CD14-positive monocyte (primary cell): ENCODE measurements at places on chromosomes 11 and 22.
A peak's percentile ranks its signal among the peaks of the same experiment; 100 is the strongest.

- DNase-seq: no peak
Measured at GRCh38 chr11:130905512-130905911, 10.8 kb downstream of the SNX19 start.

- DNase-seq: no peak
Measured at GRCh38 chr11:104645261-104646222, 252.7 kb downstream of the CASP12 start.

GRCh38 chr11:92642177-92642931, 327.1 kb upstream of the MTNR1B start:
- no peak for DNase-seq

GRCh38 chr11:129210831-129211181, 18.7 kb upstream of the ARHGAP32 start:
- no peak for DNase-seq

GRCh38 chr22:19129871-19130270, 1.2 kb upstream of the TSSK2 start:
- no peak for DNase-seq

DNA sequence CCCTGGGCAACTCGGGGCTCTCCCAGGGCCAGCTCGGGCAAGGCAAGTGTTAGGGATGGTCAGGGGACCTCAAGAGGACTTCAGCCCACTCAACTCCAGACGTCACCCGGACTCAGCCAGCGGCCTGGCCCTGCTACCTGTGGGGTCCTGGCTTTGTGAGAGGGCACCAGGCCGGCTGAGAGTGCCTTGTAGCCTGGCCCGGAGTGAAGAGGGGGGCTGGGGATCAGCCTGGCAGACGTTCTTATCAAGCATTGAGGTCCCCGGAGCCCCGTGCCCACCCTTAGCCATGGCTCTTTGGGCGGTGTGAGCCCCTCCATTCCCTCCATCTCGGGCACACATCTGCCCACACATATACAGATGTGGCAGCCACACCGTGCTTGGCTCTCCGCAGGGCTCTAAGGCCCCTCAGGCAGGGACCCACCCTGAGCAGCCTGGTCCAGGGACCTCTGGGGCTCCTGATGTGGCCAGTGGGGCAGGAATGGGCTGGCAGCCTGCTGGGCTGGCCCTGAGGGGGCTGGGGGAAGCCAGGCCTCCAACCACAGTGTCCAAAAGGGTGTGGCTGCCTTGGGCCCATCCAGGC, 15.3 kb downstream of the LSP1 start:
- no peak for DNase-seq

- no peak for DNase-seq
Measured at GRCh38 chr11:22566293-22566692, 59.3 kb downstream of the FANCF start.

DNA sequence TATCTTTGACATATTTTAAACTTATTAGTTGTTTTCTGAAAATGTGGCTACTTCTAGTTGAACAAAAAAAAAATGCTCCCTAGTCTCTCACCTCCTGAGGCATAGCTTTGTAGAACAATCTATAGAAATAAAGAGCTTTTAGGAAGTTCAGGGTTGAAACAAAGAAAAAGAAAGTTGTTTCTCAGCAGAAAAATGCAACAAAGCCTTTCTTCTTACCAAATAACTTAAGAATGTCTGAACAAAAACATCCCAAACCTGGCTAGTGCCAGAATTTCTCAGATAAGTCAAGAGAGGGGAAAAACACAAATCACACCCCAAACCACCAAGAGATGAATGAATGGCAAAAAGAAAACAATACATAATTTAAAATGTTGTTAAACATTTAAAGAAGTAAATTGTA, 114.1 kb downstream of the MAML2 start:
- DNase-seq: no peak

DNA sequence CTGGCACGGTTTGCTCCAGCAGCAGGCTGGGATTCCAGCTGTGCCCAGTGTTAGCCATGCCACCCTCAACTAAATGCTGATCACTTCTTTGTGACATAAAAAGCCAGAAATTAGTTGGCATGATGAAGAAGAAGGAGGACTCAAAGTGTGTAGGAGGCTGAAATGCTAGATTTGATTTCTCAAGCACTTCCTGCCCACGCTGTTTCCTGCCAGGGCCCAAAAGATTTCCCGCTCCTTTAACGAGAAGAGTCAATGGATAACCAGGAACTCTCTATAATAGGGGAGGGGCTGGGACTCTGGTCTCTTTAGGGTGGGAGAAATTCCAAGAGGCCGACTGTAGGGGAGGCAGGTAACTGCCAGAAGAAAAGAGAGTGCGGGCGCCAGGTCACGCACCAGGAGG, 26.4 kb downstream of the APOL3 start:
- DNase-seq: no peak

- peak; percentile 97 for DNase-seq
Measured at GRCh38 chr11:63681321-63682065, at the start of gene RTN3. Gene RTN3 (plus strand): TSS chr11:63681500. CDS start chr11:63681637, 137 bp downstream.

GRCh38 chr11:126766440-126766839, 234.1 kb downstream of the KIRREL3 start:
- no peak for DNase-seq

- DNase-seq: no peak
Measured at GRCh38 chr22:24284747-24285203, 14.1 kb downstream of the SPECC1L start.

DNA sequence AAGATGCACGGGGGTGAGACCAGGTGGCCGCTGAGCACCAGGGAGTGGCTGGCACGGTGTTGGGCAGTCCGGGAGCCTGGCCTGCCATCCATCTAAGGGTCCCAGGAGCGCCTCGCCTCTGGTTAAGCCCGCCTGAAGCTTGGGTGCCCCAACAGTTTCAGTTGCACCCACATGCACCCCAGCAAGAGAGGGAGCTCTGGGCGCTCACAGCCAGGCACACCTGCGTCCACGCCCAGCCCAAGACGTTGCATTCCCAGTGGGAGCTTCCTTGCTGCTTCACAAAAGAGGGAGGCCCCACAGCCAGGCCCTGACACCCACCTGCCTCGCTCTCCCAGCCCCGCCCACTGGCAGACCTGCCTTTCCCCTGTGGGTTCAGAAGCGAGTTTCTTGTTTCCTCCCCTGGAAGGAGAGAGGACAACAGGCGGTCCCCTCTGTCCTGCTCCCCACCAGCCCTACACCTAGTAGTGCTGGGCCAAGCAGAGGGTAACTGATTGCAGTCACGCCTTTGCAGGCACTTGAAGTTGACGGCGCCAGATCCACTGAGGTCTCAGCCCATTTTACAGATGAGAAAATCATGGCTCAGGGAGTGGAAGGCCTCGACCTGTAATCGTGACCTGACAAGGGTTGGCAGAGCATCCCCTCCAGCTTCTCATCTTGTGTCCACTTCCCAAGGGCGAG, 35.4 kb downstream of the OSBPL5 start:
- DNase-seq: no peak

- peak; percentile 59 for DNase-seq
Measured at GRCh38 chr11:44556735-44557409, 8.6 kb upstream of the CD82 start.

DNA sequence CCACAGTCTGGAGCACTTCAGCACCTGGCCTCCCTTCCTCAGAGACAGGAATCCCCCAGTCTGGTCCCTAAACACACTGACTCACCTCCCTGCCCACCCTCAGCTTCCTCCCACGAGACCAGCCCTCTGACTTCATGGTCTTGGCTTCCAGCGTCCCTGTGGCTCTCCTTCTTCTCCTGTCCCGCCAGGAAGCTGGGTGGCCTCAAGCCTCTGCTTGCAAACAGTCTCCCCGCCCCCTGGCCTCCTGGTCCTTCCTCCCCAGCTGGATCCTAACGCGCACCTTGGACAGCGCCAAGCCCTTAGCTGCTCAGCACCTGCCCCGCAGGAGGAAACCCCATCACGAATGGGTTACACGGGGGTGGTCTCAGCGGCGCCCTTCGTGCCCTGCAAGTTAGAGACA, 4.5 kb downstream of the NCF4 start:
- no peak for DNase-seq

- DNase-seq: peak; percentile 37
Measured at GRCh38 chr11:75492181-75492820, 33.4 kb downstream of the GDPD5 start.

DNA sequence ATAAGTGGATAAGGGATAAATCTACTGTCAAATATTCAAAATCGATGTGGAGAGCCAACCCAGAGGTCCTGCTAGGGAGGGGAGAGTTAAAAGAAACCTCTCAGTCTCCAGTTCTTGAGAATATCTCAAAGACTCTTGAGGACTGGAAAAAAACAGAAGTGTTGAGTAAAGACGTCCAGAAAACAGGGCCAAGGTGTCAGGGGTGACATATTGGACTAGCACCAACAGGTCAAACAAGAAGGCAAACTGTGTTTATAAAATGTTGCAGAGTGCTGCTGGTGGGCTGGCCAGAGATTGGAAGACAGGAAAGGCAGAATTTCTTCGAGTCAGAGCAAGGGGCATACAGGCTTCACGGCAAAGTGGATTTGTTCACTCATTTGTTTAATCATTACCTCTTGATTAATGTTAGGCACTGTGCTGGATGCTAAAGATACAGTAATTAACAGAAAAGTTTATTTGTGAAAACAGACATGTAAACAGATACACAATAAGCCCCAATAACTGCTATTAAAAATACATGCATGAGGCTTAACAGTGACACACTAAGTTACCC, 33.7 kb upstream of the SMPD1 start:
- no peak for DNase-seq

DNA sequence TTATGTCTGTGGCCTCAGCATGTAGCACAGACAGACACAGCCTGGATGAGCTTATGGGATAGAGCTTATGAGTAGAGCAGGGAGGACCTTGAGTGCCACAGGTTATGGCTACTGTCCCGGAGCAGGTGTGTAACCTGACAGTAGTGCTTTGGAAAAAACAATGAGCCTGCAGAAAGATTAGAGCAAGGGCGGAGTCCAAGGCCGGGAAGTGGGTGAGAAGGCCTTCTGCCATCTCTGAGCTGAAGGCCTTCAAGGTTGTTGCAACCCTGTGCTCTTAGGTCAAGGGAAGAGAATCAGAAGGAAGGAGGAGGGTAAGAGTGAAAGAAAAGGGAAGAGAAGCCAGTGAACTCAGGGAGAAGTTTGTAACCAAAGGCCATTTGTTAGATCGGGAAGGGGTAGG, 3.9 kb upstream of the TAGLN start:
- no peak for DNase-seq

DNA sequence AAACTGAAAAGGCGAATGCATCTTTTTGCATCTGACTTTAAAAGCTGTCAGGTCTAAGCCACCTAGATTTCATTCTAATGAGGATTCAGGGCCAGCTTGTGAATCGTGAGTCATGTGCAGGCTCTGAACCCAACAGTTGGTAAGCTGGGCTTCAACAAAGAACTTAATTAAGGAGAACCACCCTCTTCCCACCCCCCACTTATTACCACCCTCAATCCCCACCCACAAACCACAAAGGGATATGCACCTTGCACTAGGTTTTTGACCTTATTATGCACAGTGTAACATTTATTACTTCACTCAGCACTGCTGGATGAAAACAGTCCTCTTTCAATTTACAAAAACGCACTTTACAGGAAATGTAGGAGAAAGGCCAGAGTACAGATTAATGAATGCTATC, 94.1 kb upstream of the LIN7C start:
- no peak for DNase-seq

- no peak for DNase-seq
Measured at GRCh38 chr22:34004058-34004457, 83.8 kb upstream of the LARGE1 start.

- DNase-seq: no peak
Measured at GRCh38 chr22:37975153-37975552, 9.2 kb downstream of the SOX10 start.

- DNase-seq: no peak
Measured at GRCh38 chr11:32885556-32885955, 7.1 kb upstream of the QSER1 start.

GRCh38 chr22:33467620-33468095, 409.5 kb upstream of the SYN3 start:
- DNase-seq: no peak

GRCh38 chr11:32448232-32448631, 12.9 kb upstream of the WT1 start:
- no peak for DNase-seq

GRCh38 chr11:61887839-61888494, 3.4 kb downstream of the FADS3 start:
- no peak for DNase-seq

- no peak for DNase-seq
Measured at GRCh38 chr22:45861259-45861658, 115.7 kb downstream of the WNT7B start.

- DNase-seq: no peak
Measured at GRCh38 chr11:46332568-46333393, 14.5 kb upstream of the DGKZ start.

DNA sequence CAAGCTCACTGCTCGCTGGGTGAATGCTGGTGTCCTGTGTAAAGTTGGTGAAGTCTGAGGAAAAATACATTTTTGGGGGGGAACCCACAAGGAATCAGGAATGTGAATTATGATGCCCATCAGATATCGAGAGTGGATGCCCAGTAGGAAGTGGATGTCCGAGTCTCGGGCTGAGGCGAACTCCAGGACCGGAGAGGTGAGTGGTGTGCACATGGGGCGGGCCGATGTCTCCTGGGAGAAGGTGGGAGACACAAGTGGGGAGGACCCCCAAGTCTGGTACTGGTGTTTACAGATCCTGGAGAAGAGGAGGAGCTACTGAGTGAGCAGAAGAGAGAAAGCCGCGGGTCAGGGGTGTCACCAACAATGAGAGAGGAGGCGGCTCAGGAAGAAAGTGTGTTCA, 19.2 kb upstream of the APOBEC3A start:
- no peak for DNase-seq

DNA sequence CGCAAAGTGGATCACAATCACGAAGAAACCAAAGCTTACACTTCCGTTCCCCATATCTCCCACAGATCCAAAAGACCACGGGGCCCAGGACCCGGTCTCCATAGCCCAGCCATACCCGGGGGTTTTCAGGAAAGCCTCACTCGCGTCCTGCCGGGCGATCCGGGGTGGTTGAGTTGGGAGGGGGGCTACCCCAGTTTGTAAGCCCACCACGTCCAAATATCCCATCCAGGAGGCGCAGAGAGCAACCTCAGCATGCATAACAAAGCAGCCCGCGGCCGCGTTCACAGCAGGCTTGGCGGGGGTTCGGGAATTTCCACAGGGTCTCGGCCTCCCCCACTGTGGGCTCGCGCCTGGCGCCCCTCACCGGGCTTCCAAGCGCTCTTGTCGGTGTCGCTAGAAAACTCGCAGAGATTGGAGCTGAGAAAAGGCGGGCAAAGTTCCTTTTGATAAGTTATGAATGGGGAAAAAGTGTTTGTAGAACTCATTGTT, 9.5 kb downstream of the SDF2L1 start:
- no peak for DNase-seq

GRCh38 chr22:38608992-38609750, 39.2 kb upstream of the DMC1 start:
- no peak for DNase-seq

GRCh38 chr11:125481531-125481930, 14.5 kb downstream of the FEZ1 start:
- DNase-seq: no peak

GRCh38 chr11:116344601-116345000, 428.2 kb downstream of the BUD13 start:
- no peak for DNase-seq

GRCh38 chr11:67265633-67266448, 432 bp upstream of the GRK2 start:
- DNase-seq: peak; percentile 63

- DNase-seq: no peak
Measured at GRCh38 chr11:133726542-133726941, 118.8 kb downstream of the SPATA19 start.
